ENCODE measurements at places on chromosomes 5 and 9.

GRCh38 chr5:78979117-78979742 is 5.9 kb downstream of the ARSB start:
- no peak for DNase-seq

DNA sequence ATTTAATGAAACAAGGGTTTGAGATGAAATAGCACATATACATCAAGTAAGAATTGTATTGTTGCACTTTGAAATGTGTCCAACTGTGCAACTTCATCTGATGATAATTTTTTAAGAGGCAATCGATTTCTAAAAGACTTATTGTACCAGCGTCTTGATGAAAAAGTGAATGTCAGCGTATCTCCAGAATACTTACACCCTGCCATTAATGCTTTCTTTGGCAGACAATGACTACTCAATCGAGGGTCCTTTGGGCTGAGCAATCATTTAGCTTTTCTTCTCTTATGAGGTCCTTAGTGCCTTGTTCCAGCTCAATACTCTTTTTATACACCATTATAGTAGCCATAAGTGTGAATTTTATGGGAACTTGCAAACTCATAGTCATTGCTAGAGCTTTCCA is 4.7 kb downstream of the TLE1 start:
- DNase-seq = no peak

DNA sequence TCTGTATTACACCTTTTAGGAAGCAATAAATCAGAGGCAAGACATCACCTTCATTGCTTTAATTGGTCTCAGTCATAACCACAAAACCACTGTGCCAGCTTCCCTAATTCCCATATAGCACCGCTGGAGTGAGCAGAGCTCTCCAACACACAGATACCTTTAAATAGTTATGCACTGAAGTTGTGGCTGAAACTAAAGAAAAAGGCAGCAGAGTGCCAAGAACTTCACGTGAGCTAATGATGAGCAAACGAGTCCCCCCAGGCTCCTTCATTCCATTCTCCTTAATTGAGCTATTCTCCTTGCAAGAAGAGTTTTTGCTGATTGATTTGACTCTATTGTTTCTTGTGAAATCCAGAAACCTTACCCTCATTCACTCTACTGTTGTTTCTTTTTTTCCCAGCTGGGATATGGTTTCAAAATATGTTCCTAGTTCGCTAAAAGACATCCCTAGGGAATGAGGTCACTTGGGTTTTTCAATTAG is 501.5 kb downstream of the SPATA31D1 start:
- no peak for DNase-seq

- no peak for DNase-seq
These were observed 39.7 kb upstream of the SPRY4 start for GRCh38 chr5:142364251-142365145.

- no peak for DNase-seq
These were observed 361.6 kb downstream of the NPR3 start for GRCh38 chr5:33072726-33073125.

DNA sequence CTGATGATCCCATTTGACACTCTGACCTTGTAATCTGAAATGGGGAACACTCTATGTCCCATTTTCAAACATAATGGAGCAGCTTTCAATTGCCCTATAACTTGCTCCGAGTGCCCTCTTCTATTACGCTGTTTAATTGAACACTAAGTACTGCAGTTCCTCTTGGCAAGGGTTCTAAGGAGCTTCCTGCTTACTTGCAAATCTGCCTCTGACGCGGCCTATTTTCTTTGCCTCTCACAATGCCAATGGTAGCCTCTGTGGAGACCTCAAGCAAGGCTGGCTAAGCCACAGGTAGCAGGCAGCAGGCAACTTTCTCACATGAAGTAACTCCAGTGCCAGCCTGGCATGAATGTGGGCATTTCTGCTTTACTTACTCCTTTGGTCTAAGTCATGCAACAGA is 443.4 kb upstream of the TRPC7 start:
- no peak for DNase-seq

DNA sequence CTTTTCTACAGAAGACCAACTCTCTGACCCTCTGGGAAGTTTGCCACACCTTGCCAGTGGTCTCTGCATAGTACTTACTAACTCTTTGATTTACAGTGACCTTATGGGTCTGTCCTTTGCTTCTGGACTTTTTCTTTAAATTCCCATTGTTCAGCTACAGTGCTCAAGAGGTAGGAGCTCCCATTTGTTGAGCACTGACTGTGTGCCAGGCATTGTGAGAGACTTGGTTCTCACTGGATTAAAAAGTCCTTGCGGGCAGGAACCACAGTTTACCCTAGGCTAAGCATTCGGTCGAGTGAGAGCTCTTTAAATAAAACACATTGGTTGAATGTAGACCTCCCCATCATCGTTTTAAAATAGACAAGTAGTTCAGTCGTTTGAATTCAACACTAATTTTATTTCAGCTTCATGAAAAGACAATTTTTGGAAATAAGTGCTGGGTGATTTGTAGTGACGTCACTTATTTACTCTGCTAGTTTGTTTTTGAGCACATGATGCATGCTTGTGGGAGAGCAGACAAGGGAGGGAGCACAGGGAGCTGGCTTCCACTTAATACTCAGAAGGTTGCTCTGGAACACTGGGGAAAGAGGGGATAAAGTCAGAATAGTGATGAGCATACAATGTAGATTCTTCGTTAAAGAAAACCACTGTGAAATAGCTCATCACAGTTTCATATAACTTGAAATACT is 27.1 kb downstream of the RASGRF2 start:
- no peak for DNase-seq

DNA sequence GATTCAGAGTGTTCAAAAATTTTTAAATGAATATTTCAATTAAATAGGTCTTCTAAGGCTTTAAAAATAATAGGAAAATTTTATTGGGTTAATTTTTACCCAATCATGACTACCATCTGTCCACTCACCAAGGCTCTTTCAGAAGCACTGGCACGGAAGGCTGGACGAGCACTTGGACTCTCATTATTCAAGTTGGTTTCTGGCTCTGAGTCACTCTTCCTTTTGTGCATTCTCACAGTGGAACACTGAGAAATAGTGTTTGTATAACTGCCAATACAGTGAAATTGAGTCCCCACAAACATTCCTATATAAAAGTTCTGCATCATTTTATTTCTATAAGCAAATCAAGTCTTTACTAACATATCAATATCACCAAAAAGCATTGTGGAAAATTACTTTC is 1149.0 kb downstream of the EFNA5 start:
- no peak for DNase-seq

- DNase-seq = no peak
These were observed 96.8 kb upstream of the SLC24A2 start for GRCh38 chr9:19885608-19886007.

DNA sequence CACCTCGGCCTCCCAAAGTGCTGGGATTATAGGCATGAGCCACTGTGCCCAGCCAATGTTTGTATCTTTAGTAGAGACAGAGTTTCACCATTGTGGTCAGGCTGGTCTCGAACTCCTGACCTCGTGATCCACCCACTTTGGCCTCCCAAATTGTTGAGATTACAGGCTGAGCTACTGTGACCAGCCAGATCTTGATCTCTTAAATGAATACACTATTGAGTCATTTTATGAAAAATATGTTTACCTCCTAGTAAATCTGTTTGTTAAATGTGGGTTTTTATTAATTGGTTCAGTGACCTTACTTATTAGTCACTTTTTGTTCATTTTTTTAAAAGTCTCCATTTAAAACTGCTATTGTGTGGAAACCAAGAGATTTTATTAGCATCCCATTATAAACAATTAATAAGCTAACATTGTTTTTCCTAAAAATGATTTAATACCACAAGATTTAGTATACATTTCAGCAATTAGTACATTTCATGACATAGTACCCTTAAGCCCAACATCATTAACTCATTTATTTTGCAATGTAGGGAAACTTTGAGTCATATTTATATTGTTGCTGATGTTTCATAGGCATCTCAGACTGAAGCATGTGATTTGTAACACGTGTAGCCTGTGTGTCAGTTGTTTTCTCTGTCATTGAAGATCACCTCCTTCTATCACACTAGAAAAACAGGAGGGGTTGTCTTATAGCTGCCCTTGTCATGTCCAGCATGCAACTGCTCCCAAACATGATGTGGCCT is 261.2 kb downstream of the TAF11L14 start:
- DNase-seq = no peak

- no peak for DNase-seq
These were observed 1.4 kb downstream of the CAST start for GRCh38 chr5:96663608-96664007.

DNA sequence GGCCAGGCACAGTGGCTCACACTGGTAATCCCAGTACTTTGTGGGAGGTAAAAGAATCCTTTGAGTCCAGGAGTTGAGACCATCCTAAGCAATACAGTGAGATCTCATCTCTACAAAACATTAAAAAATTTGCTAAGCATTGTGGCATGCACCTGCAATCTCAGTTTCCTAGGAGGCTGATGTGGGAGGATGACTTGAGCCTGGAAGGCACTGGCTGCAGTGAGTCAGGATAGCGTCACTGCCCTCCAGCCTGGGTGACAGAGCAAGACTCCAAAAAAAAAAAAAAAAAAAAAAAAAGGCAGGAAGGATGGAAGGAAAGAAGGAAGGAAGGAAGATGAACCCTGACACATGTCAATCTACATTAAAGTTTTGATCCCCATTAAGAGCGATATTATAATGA is 1452.2 kb upstream of the ACO1 start:
- DNase-seq = no peak

DNA sequence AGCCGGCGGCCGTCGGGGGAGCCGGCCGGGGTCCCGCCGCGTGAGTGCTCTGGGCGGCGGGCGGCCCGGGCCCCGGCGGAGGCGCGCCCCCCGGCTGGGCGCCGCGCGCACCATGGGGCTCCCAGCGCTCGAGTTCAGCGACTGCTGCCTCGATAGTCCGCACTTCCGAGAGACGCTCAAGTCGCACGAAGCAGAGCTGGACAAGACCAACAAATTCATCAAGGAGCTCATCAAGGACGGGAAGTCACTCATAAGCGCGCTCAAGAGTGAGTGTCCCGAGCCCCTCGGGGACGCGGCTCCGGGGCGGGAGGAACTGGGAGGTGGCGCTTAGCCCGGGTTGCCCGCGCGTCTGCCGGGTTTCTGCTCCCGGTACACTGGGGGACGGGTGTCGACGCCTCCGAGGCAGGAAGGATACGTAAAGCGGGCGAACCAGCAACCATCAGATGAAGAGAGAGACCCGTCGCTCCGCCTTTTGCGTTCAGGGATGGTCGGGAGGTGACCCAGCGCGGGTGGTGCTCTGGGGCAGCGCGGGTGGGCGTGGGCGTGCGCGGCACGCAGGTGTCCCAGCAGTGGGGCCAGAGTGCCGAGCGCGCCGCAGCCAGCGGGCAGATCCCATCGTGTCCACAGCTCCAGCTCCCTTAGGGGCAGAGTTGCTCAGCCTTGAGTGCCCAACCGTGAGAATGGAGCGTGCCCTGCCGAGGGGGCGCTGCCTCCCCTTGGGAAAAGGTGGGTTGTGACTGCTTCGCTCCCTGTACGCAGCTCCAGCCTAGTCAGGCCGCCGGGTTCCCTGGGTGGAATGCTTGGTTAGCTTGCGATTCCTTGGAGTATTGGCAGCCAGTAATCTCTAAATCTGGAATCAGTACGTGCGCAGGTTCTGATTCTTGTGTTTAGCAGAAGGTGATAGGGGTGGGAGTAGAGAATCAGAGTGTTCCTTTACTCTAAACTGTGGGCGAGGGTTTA is 753 bp downstream of the ARHGAP26 start:
- DNase-seq = peak; percentile 61

- no peak for DNase-seq
These were observed 69.1 kb downstream of the GCNT1 start for GRCh38 chr9:76528056-76528455.

DNA sequence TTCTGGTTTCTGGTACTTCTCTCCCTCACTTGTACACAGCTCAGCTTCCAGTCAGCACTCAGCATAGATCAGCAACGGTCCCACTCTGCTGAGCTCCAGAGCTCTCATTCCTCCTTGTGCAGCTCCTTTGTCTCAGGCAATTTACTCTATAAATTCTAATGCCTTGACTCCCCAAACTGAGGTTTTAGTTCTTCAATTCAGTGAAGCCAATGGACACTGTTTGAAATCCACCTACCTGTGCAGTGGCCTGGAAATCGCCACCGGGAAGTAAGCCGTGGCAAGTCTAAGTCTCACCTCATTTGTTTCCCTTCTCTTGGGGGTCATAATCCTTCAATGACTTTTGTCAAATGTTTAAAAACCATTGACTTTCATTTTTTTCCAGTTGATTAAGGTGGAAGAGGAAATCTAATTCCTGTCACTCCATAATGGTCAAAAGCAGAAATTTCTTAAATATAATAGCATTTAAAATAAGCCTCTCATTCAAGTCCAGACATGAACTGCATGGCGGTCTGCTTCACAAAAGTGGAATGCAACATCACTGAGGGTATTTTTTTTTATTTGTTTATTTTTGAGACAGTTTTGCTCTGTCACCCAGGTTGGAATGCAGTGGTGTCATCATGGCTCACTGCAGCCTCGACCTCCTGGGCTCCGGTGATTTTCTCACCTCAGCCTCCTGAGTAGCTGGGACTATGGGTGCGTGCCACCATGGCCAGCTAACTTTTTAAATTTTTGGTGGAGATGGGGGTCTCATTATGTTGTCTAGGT is 79.6 kb downstream of the C7 start:
- DNase-seq = no peak

- DNase-seq = no peak
These were observed 213.1 kb downstream of the MSX2 start for GRCh38 chr5:174937201-174938123.

DNA sequence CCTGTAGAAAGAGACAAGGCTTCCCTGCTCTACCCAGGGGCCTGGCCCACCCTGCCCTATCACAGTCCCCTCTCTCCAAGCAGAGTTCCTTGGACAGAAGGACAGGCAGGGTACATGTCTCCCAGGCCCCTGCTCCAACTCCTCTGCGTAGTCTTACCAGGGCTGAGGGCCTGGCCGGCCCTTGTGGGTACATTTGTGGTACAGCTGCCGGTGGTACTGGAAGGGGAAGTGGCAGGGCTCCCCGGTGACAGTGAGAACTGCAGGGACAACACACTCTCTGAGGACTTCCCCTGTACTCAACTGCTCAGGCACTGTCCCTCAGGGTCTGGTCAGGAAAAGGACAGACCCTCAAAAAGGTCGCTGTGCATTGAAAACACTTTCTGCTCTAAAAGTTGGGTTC is 3.6 kb downstream of the F12 start:
- DNase-seq = no peak

DNA sequence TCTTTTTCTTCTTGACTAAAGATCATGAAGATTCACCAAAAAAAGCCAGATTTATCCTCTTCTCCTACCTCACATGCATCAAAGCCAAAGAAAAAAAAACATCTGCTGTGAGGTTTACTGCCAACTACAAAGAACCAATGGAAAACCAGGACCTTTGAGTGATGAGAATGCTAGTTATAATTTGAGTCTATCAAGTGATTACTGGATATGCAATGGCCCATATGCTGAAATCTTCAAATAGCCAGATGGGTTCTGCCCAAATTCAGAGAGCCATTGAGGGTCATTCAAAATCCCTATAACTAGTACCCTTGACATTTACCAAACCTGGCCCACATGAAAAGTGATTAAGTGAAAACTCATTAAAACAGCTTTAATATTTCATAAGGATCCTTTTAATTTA is 78.4 kb upstream of the ACO1 start:
- DNase-seq = no peak

All from activated CD4-positive, CD25-positive, alpha-beta regulatory T cell treated with anti-CD3 and anti-CD28 coated beads, Interleukin-2, amount 50 U/mL, for 72 hours (primary cell).